ENCODE measurements at places on chromosomes 7 and 10. TPM values are rescaled to one million over a fixed set of nuclear protein-coding genes. Genes with fewer than 3 reads are reported as not detected.

IGFBP3 gene
- total RNA-seq: 15.6 TPM

PHYH gene
- total RNA-seq: 11.5 TPM

HOXA3 gene
- 0.18 TPM for total RNA-seq

GJC3 gene
- not detected for total RNA-seq

TMEM236 gene
- not detected for total RNA-seq

GIMAP2 gene
- 1.2 TPM for total RNA-seq
